ENCODE measurements at places on chromosomes 11 and 22.

DNA sequence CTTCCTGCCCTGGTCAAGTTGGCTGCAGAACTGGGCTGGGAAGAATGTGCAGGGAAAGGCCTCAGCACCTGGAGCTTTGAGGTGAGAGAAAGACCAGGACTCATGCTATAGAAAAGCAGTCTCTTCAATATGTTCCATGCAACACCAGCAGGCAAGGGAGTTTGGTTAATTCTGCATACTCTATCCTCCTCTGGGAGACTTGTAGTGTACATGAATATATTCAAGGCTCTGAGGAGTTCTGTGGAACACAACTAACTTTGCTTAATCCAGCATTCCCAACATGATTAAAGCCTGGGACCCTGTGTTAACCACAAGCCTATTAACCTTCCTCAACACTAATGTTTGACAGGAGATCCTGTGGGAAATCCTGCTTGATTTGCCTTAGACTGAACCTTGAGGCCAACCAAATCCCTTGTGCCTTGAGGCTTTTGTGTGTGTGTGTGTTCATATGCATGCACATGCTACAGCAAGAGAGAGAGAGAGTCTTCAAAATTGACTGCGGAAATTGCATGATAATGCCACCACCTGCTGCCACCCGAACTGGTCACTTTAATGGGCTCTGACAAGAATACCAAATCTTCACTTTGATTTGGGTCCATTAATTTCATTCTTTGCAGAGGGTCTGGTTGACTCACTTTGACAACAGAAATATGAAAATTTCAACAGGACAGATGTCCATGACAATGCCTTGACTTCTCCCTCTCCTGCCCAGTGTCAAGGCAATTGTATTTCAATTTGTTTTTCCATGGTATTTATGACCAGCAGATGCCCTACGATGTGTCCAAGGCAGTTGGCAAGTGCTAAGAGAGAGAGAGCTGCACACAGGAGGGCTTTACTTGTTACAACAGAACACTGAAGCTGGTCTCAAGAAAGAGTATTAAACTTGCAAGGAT lies 238.2 kb upstream of the ZBED5 start:
- no peak for DNase-seq

- no peak for DNase-seq
These were observed 619.0 kb downstream of the SOX6 start for GRCh38 chr11:15737320-15737719.

- DNase-seq: no peak
These were observed 55.3 kb downstream of the TRMU start for GRCh38 chr22:46390652-46391301.

- DNase-seq: no peak
These were observed 30.3 kb upstream of the MYEOV start for GRCh38 chr11:69263736-69264052.

DNA sequence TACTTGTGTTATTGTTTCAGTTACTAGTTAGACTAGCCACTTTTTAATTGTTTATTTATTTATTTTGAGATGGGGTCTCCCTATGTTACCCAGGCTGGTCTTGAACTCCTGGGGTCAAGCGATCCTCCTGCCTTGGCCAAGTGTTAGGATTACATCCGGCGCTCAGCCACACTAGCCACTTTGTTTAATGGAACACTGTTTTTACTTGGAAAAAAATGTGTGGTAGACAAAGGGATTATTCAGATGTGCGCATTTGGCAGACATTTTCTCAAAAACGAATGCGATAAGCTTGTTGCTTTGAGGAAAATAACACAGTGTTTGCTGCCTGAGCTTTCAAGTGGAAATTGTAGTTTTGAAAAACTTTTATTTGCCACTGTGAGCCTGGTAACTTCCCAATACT lies 51.0 kb downstream of the CTNND1 start:
- no peak for DNase-seq

GRCh38 chr22:39468487-39469325 lies 11.9 kb downstream of the MGAT3 start:
- no peak for DNase-seq

GRCh38 chr11:57325735-57326048 lies 940 bp upstream of the TNKS1BP1 start:
- DNase-seq: no peak

DNA sequence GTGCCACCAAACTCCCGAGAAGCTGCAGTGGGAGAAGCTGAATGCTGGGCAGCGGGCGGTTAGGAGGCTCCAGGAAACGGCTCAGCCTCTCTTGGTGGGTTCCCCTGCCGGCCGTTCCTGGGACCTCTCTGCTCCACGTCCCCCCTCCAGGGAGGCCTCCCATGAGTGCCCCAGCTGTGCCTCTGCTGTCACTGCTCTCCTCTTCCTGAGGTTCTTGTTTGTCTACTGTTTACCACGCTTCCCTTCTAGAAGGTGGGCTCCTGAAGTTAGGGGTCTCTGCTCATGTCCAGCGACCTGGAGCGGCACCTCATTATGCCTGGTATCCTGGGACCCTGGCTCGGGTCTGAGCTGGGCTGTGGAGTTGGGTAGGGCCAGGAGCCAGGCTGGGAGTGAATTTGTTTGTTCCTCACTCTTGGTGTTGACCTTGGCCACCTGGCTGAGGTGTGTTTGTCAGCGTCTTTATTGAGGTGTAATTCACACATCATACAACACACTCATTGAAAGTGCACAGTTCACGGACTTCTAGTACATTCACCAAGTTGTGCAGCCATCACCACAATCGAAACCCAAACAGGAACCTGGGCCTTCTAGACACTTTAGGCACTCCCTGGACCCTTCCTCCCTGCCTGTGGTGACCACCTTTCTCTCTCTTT lies 37.8 kb upstream of the GRAMD4 start:
- no peak for DNase-seq

DNA sequence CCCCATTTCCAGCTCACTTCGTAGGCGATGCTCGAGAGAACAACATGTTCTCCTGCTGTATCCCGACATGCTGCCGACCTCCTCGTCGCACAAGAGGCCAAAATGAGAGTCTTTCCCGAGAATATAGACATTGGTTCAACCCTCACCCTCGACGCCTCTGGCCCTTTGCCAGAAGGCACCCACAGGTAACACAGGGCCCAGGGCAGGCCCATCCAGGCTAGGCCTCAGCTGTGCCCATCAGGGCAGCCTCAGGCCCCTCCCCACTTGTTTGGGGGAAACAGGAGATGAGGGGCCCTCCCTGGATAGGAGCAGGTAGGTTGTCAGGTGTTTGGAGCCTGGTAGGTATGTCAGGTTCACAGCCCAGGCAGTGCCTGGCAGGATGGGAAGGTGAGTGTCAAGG lies 2.7 kb upstream of the RGL4 start:
- no peak for DNase-seq

DNA sequence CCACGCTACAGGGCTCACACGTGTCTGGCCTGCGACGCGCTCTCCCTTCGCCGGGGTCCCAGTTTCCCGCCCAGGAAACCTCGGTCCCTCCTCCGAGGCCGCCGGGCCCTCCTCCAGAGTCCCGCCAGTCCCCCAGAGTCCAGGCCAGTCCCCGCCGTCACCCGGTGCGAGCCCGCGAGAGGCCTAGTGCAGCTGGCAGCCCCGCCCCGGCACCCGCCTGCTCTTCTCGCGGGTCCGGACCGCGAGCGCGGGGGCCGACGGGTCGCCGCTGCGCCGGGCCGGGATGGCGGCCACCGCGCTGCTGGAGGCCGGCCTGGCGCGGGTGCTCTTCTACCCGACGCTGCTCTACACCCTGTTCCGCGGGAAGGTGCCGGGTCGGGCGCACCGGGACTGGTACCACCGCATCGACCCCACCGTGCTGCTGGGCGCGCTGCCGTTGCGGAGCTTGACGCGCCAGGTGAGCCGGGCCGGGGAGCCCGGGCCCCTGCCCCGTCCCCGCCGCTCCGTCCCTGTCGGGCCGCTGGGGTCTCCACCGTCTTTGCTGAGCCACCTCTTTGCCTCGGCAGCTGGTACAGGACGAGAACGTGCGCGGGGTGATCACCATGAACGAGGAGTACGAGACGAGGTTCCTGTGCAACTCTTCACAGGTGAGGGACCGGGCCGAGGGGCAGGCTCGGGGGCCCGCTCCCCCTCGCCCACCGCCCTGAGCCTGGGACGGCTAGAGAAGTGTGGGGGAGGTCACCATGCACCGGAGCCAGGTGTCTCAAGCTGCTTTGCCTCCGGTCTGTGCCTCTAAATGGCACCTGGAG lies at the start of gene PTPMT1:
TSS of gene PTPMT1 (plus strand) at position 260 of the 809 bp plus-strand sequence. CDS start at position 284, 24 bp downstream.
- no peak for DNase-seq

DNA sequence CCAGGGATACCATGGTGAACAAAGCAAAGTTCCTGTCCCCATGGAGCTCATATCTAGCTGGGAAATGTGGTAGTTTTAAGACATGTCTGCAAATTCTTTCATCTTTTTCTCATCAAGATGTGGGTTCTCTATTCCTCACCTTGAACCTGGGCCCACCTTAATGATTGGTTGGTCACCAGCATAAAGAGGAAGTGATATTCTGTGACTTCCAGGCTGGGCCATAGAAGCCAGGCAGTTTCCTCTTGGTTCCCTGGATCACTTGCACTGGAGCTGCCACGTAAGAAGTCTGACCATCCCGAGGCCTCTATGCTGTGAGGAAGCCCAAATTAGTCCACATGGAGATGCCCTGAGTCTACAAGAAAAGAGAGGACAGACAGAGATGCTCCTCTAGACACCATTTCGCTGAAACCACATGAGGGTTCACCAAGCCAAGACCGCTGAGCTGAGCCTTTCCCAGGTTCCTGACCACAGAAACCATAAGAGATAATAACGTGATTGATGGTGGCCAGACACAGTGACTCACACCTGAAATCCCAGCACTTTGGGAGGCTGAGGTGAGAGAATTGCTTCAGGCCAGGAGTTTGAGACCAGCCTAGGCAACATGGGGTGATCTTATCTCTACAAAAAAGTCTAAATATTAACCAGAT lies 119.5 kb upstream of the ISX start:
- no peak for DNase-seq

DNA sequence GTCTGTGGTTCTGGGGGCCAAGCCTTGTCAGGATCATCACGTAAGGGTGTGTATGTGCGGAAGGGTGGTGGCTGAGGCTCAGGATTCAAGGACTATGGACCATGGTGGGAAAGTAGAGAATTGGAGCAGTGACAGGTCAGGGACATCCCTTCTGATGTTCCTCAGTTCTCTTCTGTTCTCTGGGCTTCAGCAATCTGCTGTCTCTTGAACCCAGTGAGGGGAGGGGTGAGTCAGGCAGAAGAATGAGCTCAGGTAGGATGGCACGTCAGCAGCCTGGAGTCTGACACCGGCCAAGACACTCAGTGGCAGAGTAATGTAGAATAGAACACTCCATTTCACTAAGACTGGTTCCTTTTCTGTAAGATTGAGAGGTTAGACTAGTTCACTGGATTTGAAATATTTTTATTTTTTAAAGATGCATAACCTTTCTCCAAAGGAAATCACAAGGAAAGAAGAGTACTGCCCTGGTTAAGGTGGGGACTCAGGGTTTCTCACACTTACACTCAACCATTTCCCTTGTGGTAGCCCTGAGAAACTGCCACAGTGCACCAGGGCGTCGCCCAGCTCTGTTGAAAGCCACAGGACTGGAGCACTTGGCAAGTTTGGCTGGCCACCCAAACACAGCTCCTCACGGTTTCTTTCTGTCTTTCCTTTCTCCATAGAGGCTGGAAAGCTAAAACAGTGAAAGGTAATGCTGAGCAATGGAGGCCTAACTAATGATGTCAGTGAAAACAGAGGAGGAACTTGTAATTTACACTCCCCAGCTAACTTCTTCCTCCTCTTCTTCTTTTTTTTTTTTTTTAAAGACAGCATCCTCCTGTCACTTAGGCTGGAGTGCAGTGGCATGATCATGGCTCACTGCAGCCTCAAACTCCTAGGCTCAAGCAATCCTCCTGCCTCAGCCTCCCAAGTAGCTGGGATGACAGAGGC lies 23.1 kb upstream of the MICAL2 start:
- DNase-seq: no peak

GRCh38 chr11:73473252-73473651 lies 97.1 kb downstream of the RELT start:
- no peak for DNase-seq

DNA sequence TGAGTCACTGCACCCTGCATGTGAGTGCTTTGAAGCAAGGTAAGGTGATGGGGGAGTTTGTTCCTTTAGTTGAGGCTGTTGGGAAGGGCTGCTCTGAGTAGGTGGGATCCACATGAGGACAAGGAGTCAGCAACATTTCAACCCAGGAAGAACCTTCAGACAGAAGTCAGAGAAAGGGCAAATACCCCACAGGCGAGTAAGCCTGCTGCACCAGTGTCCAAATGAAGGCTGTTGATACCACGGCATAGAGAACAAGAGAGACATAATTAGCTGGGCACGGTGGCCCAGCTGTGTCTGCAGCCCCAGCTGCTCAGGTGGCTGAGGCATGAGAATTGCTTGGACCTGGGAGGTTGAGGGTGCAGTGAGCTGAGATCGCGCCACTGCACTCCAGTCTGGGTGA lies 54.3 kb upstream of the CLMP start:
- DNase-seq: no peak

DNA sequence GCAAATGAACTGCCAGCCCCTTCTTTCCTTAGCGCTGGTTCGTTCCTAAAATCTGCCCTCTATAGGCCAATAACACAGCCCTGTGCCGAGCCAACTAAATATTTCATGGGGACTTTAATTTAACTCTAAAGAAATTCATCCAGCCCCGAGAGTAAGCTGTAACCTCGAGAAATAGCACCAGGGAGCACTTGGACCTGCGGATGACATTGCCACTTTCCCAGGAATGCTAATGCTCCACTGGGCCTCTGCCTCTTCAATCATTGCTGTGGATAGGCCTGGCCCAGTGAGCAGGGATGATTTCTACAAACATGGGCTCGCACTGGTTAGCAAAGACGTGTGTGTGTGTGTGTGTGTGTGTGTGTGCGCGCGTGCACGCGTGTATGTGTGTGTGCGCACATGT lies 95.3 kb upstream of the TBCEL start:
- no peak for DNase-seq

DNA sequence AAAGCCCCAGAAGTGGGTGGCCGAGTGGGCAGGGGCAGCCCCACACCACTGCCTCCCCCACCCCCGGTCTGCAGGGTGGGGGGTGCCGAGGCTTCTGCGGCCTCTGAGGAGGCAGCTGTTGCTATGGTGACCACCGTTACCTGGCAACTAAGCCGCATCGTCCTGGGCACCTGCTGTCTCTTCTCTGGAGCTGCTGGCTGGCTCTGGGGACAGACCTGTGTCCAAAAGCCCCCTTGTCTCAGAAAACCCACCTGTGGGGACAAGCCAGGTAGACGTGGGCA lies 79.9 kb upstream of the PRR5 start:
- no peak for DNase-seq

DNA sequence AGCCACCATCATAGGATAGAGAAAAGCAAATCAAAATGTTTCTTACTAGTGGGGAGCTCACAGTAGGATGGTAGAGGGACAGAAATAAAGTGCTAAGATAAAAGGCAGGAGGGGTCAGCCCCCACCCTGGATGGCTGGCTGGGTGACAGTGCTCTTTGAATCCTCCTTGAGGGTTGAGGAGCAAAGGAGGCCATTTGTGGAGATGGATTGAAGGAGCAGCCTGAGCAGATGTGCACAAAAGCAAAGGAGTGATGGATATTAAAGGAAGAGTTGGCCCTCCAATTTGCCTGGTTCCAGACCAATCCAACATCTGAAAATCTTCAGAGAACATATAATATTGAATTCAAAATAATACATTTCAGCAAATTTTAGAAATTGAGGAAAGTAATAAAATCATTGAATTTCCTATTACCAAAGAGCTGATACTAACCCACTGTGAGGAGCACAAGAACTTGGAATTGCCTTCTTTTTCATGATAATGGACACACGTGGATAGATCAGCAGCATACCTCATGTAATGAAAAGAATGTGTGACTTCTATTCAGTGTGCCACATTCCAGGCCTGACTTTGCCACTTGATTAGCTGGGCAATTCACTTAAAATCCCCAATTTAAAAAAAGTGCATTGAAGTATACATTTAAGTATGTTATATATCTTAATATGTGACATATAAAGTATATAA lies 287.0 kb downstream of the FAT3 start:
- no peak for DNase-seq
